ENCODE measurements at places on chromosomes 3 and 15.

GRCh38 chr3:5194801-5195509, 7.4 kb downstream of the EDEM1 start:
- DNase-seq = peak; percentile 91

GRCh38 chr3:47028667-47029066, 49.2 kb downstream of the NBEAL2 start:
- DNase-seq = no peak

DNA sequence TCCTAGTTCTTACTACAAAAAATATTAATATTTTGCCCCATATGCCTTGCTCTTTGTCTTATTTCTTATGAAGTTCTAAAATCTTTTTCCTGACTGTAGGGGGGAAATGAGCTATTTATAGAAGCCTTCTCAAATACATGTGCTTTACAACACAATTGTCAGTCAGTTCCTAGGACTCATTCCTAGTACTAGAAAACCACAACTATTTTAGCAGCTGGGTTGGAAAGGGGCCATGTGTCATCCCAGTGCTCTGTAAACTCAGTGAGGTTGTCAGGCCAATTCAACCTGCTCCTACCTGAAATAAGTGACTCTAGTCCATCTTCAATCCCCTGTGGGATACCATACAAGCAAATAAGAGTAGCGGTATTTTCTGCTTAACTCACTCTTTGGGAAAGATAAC, 153.8 kb downstream of the ULK4 start:
- no peak for DNase-seq

- no peak for DNase-seq
These were observed 5.1 kb downstream of the IGDCC3 start for GRCh38 chr15:65372787-65373067.

DNA sequence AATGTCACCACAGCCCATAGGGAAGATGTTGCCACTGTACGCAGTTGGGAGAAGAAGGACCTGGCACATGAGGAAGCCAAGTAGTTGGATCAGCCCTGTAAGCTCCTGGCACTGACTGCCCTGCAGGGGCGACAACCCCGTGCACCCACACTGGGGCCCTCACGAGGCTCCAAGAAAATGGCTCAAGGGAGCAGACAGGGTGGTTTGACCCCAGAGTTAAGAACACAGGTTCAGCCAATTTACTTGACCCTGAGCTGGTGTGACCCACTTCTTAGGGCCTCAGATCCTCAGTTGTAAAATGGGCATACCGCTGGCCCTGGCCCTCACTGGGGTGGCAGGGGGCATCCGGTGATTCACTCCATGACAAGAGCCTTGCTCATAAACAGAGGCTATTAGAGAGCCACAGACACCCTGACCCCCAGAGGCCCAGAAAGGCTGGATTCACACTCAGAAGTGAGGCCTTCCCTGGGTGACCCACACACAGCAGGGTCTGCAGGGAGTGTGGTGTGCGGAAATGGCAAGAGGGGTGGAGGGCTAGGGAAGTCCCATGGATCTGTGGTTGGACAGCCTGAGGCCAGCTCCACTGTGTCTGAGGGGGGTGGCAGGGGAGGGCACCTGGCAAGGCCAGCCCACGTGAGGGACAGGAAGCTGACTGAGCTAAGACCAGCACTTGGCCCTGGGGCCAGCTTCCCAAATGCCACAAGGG, 1.7 kb upstream of the HHATL start:
- no peak for DNase-seq

DNA sequence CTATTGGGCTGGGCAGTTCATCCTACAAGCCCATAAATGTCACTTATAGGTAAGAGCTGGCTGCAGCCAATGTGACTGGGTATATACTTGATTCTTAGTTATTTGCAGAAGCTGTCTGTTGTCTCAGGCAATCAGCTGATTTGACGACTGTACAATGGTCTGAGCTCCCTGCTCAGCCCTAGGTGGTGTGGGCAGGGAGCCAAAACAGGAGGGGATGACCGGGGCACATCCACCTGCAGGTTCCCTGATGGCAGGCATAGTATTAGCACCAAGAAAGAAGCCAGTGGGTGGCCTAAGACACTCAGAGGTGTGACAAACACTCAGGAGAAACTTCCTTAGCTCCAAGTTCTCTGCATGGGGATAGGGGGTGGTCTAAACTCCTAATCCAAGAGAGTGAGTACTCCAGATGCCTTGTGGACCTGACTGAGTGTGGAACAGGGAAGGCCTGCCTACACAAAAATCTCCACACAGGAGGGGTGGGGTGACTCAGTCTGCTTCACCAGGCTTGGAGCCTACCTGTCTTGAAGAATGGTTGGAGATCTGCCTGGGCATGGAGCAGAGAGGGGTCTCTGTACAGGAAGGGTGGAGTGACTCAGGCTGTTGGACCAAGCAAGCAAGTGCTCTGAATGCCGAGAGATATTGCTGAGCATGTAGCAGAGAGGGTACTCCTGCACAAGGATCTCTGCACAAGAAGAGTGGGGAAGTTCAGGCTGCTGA, 690.4 kb upstream of the NAALADL2 start:
- no peak for DNase-seq

DNA sequence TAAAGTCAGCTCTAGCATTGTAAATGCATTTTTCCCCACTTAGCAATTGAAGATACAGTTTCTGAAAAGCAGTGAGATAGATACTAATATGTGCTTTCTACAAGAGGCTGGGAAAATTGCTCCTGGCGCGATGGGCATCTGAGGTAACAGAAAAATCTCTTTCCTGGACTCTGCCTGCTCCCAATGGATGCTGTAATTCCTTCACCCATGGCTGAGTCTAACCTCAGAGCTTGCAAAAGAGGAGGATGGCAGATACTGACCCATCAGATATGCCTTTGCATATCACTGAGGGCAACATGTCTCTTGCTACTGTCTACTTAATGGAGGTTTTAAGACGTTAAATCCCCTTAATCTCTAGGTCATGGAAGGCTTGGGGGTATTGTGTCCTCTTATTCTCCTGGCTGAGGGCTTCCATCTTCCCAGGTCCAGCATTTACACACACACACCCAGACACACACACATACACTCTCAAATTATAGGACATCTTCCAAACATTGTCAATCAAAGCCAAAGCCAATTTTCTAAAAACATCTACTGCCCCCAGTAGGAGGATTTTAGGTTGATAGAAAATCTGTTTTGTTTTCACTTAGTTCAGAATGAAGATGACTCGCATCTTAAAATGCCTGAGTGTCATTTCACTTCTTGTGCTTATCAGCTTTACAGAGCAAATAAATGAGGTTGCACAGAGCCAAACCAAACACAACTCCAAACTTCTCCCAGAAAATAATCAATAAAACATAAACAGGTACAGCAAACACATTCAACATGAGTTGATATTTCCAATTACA, 2.4 kb downstream of the TRPM1 start:
- no peak for DNase-seq

DNA sequence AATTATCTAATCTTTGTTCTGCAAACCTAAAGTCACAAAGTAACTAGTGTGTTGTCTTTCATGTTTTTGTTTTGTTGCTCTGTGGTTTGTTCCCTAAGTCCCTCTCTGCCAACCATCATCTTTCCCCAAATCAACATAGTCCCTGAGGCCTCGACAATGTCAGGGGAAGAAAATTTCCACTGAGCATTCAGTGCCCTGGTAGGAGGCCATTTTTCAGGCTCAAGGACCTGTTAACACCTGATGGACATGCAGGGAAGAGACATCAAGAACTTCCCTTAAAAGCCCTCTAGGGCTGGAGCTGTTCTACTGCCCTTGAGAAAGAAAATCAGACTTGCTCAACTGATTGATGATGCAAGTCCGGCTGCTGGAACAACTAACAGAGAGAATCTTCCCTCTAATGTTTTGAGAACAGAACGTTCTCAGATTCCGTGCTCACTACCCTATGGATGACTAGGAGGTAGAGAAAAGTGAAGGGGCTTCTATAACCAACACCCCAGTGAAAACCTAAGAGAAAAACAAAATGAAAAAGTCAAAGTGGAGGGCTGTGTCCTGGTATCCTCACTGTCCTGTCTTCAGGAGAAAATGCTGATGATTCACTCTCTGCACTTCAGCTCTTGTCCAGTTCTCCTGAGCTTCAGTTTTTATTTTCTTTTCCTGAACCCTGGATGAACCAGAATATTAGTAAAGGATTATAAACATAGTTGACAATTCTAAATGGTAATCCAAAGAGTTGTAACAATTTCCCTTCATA, 373.1 kb downstream of the FOXP1 start:
- DNase-seq = no peak

GRCh38 chr15:31145271-31145911, 43.9 kb upstream of the TRPM1 start:
- no peak for DNase-seq

- no peak for DNase-seq
These were observed 41.3 kb upstream of the GRIP2 start for GRCh38 chr3:14581334-14582044.

- peak; percentile 97 for DNase-seq
These were observed at the start of gene CCNL1 for GRCh38 chr3:157159762-157160657. TSS of gene CCNL1 (minus strand) at chr3:157160147. CDS start at chr3:157160094, 53 bp downstream.

DNA sequence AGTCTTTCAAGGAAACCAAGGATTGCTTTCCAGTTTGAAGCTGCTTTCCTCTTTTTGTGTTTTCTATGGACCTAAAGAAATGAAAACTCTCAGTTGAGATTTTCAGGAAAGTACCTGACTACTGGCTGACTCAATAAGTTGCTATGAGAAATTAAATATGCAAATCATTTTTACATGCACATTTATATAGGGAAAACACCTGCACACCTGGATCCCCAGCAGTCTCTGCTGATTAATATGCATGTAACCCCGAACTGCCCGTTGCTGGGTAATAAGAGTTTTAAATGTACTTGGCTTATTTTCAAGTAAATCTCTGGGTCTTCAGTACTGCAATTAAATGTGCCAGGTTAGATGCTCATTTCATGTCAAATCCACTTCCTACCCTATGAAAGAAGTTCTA, 77.2 kb downstream of the KBTBD8 start:
- DNase-seq = no peak

DNA sequence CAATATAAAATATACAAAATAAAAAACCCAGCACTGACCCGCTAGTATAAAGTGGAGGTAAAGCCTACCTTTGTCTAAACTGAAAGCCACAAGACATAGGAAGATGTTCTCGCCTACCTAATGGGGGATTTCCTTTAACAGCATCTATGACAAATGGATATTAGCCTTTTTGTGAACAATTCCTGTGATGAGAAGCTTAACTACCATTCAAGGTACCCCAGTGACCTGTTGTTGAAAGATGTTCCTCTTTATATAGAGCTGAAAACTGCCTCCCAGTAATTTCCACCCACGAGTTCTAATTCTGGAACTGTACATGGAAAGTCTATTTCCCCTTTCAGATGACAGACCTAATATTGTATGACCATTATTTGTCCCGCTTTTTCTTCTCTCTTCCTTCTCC, 109.8 kb upstream of the RASGRP1 start:
- DNase-seq = no peak

- no peak for DNase-seq
These were observed 196.8 kb downstream of the STT3B start for GRCh38 chr3:31729573-31729972.

DNA sequence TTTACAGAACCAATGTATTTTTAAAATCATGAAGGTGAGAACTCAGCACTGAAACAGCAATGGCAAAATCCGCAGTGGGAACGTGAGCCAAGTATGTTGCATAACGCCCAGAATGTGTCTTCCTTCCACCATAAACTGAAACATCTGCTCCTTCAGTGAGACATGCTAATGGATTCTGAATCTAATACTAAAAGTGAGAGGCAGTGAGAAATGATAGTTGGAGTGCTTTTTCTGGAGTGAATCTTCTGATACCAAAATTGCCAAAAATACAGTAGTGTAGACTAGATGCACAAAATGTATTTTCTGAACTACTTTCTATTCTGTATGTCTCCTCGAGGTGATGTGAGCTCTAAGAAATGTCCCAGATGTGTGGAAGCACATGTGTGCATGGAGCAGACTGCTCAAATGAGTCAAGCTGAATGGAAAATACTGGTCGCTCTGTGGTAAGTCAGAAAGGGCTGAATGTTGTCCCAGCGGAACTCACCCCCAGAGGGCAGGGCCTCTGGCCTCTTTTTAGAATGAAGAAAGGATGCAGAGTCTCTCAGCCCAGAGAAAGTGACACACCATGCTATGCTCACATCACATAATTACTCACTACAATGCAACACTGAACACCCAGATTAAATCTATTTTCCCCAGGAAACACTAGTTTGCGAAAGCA, 73.0 kb downstream of the ATP10A start:
- no peak for DNase-seq

- DNase-seq = no peak
These were observed 23.4 kb downstream of the DPP8 start for GRCh38 chr15:65494076-65494475.

- DNase-seq = no peak
These were observed 63.9 kb downstream of the CERS3 start for GRCh38 chr15:100464888-100465287.

- no peak for DNase-seq
These were observed 18.4 kb downstream of the CLDN1 start for GRCh38 chr3:190303884-190304283.

- DNase-seq = no peak
These were observed 23.8 kb upstream of the SH3BP5 start for GRCh38 chr3:15356176-15356575.

GRCh38 chr3:36648241-36649034, 115.9 kb downstream of the DCLK3 start:
- peak; percentile 22 for DNase-seq

- DNase-seq = no peak
These were observed 278.1 kb upstream of the PLSCR5 start for GRCh38 chr3:146883288-146883687.

DNA sequence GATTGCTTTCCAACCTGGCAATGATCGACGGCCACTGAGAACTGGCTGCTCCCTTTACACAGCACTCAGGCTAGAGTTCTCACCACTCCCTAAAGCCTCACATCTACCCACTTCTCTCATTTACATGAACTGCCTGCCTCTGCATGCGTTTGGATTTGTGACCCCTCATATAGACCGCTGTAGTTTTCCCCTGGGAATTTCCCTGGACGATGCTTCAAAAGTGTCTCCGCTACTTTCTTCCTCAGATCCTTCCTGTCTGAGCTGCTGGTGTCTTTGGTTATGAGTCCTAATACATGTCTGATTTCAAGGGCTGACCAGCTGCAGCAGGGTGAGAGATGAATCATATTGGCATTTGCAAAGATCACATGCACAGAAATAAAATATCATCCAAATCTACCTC, 116.7 kb upstream of the ETV5 start:
- no peak for DNase-seq

DNA sequence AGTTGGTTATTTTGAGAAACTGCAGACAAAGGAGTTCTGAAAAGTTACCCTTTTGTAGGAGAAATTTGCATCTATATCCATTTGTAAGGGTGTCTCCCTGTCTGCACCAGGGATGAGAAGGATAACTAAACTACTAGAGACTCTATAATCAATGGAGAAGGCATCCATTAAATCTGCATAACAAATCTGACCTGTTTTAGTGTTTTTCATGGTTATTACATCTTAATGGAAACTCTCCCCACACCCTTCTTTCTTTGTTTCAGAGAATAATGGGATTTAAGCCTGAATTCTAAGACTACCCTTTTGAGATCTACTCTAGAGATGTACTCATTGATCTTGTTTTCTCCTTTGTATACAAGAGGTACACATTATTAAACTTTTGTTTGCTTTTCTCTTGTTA, 82.0 kb upstream of the DAZL start:
- DNase-seq = no peak
